CD8-positive, alpha-beta memory T cell (primary cell): ENCODE measurements at places on chromosomes 1 and 21.

DNA sequence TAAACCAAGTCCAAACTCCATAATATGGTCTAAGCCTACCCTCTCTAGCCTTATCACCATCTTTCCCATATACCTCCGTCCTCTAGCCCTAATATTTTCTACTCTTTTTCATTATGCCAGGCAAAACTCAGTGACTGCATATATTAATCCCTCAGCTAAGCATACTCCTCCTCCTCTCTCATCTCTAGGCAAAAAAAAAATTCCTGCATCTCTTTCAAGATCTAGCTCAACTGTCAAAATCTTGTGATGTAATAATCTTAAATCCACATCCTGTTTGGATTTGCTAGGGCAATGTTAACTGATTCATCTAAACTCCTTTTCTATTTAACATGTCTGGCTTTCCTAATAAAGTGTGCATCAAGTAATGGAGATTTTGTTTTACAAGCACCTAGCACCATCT, 20.4 kb downstream of the PRPF38A start:
- DNase-seq = no peak

DNA sequence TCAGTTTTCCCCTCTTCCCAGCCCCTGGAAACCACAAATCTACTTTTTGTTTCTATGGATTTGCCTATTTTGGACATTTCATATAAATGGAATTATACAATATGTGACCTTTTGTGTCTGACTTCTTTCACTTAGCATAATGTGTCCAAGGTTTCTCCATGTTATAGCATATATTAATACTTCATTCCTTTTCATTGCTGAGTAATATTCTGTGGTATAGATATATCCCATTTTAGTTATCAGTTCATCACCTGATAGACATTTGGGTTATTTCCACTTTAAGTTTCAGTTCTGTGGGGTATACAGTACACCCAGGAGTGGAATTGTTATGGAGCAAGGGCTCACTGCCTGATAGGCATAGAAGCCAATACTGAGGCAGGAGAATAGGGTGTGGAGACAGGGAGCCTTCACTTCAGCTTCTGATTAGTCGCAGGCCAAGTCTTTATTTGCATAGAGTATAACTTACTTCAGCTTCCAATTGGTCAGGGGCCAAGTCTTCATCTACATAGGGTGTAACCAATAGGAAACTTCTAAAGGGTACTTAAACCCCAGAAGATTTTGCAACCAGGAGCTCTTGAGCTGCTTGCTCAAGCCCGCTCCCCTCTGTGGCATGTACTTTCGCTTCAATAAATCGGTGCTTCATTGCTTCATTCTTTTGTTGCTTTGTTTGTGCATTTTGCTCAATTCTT, 8.3 kb upstream of the NVL start:
- no peak for DNase-seq

DNA sequence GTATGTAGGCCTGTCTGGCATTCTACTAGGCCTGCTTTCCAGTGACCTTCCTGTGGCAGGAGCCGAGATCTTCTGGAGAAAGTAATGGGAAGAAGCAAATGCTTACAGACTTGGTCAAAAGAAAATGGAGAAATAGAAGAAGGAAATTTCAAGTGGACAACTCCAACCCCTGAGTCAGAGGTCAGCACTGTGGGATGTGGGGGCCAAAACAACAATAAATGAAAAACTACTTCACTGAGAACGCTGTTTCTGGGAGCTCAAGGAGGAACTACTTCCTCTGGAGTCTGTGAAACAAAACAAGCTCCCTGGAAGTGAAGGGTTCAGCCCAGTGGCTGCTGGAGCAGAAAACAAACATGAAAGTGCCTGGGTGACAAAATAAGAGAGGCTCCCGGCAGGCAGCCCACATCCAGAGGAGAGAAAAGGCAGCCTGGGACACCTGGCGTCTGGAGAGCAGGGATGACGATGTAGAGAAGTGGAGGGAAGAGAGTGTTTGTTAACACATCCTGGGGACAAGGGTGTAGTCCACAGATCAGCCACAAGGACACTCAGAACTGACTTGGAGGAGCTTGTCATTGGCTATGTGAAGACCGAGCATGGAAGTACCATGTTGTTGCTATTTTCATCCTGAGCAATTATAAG, 355.2 kb downstream of the SMYD3 start:
- no peak for DNase-seq

- no peak for DNase-seq
Observed at GRCh38 chr1:199121047-199121446, 482.2 kb downstream of the PTPRC start.

DNA sequence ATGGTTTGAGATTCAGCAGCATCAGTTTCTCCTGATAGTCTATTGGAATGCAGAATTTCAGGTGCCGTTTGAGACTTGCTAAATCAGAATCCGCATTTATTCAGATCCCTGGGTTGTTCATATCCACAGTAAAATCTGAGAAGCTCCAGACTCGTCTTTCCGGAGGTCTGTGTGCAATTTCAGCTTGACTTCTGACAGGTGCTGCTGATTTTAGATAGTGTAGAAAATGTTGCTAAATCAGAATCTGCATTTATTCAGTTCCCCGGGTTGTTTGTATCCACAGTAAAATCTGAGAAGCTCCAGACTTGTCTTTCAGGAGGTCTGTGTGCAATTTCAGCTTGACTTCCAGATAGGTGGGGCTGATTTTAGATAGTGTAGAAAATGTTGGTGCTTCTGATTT, 113.7 kb downstream of the PAPPA2 start:
- no peak for DNase-seq

- DNase-seq = no peak
Observed at GRCh38 chr1:225657462-225657989, 4.6 kb upstream of the ENAH start.

DNA sequence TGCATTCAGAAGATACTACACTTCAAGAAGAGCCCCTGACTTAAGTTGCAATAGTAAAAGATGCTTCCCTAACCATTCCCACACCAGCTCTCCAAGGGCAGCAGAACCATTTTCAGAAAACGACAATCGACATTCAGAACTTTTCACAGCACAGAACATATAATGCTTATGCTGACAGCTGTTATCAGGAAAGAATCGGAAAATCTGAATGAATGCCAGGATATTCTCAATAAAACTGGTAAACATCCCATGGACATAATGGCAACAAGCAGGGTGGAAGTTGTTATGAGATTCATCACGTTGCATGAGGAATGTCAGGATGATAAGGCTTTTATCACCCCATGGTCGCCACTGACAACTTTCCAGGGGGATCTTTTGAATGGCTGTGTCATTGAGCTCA, 246.6 kb upstream of the CHRM3 start:
- DNase-seq = no peak

GRCh38 chr1:232992227-232992626, 41.8 kb downstream of the NTPCR start:
- no peak for DNase-seq

GRCh38 chr1:57839526-57839925, 415.7 kb upstream of the DAB1 start:
- DNase-seq = no peak

DNA sequence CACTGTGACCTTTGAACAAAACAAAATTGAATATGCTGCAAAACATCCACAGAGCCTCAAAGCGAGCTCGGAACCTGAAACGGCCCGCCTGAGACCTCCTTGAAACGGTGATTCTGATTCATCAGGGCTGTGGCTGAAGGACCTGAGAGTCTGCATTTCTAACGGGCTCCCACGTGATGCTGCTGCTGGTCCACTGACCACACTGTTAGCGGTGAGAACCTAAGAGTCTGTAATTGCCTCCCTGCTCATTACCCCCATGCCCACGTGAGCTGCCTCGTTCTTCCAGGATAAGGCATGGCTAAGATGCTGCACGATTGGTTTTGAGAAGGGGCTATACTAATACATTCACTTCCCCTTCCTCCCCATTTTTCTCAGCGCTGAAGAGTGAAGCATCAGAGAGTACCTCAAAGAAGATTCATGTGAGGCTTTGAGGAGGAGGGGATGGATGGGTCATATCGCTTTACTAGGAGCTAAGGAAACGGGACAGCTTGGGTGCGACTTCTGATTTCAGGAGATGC, 9.7 kb downstream of the TLR5 start:
- no peak for DNase-seq

- DNase-seq = no peak
Observed at GRCh38 chr1:186429017-186429416, 31.9 kb downstream of the PDC start.

GRCh38 chr1:208053661-208054060, 142.7 kb upstream of the CD34 start:
- no peak for DNase-seq

DNA sequence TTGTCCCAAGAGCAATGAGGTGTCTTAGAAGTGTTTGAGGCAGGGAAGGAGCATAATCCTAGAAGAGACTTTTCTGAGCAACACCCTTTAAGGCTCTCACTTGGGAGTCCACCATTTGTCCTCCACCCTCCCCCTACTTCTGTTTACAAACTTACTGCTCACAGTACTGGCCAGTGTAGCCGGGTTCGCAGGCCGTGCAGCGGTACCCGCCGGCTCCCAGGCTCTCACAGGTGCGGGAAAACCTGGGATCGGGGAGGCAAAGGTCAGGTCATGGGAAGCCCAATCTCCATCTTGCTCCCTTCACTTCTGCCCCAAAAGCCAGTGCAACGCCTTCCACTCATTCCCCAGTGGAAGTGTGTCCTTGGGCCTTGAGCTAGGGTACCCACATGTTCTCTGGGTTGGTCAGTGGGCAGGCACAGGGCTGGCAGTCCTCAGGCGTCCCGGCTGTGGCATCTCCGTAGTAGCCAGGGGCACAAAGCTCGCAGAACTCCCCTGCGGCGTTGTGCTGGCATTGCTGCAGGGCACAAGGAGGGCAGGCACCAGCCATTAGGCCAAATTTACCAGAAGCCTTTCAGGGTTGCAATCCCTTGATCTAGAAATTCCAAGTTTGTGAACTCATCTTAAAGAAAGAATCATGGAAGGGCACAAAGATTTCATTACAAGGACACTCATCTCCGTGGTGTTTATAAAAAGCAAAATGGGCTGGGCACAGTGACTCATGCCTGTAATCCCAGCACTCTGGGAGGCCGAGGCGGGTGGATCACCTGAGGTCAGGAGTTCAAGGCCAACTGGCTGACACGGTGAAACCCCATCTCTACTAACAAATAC, 49.8 kb downstream of the LDLRAD2 start:
- no peak for DNase-seq

- DNase-seq = no peak
Observed at GRCh38 chr1:231628207-231628876, 1.8 kb downstream of the DISC1 start.

GRCh38 chr1:30957560-30958222, 49.1 kb upstream of the SDC3 start:
- DNase-seq = no peak

DNA sequence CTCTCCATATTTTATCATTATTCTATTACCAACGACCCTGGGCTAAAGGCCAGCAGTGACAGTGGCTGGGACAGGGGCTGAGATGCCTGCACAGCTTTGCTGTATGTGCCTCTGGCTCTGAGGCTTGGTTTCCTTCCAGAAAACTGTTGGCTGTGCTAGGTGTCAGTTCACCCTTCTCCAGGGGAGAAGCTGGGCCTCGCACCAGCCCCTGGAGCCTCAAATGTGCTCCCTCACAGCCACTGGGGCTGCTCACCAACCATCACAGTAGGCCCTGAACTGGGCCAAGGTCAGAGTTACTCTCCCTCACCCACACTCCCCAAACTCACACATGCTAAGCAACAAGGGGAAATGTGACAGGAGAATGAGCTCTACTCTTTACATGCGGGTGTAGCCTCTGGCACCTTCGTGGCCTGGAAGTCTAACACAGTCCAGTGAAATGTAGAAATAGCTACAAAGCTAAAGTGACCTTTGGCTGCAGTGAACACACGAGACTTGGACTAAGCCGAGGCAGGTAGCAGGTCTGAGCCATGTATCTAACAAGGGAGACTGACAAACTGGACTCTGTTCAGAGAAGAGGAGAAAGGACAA, 4.7 kb upstream of the CD160 start:
- DNase-seq = no peak

DNA sequence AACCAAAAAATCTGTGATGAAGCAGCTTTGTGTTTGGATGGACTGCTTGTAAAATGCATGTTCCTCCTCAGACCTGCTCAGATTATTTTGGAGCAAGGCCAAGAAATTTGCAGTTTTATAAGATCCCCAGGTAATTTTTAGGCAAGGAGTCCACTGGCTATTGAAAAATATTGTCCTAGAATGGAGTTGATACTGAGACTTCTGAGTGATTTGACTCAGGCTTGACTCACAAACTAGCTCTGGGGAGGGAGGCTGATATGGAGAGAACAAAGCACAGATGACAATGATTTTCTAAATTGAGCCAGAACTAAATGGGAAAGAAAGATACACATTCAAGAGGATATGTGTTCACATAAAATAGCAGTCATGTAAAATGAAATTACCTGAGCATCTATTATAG, 36.7 kb downstream of the AGL start:
- no peak for DNase-seq

DNA sequence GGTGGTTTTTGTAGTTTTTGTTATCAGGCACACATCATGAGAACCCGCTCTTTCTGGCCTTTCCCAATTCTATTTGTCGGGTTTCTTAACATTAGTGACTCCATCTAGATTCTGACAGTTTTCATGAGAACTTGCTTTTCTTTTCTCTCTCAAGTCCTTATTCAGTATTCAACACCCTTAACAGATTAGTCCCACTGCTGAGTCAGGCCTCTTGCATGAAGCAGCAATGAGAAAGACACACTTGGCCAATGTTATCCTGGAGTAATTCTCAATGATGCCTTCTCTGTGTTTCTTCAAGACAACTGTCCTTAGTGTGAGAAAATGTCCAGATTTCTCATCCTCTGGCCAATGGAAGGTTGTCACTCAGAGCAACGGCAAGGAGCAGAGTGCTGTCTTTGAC, 11.3 kb downstream of the FMO2 start:
- no peak for DNase-seq

DNA sequence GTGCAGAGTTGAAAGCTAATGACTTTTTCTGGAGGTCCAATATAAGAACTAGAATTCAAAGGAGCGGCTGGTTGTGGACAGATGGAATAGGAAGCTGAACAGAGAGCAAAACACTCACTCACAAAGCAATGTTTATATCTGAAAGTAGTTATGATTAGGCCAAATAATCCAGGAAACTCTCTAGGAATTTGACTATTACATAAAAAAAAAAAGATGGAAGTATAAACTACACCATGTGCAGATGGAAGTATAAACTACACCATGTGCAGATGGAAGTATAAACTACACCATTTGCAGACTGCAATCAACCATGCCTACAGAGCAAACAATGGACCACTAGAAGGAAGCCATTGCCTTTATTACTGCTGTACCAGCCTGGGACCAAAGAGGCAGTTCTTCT, 771.1 kb downstream of the BRINP3 start:
- no peak for DNase-seq
